ENCODE measurements at places on chromosomes 7 and 10.

GRCh38 chr7:127938588-127938987, 92.6 kb downstream of the LRRC4 start:
- DNase-seq, result no peak

GRCh38 chr7:15558756-15559155, 3.1 kb downstream of the AGMO start:
- no peak for DNase-seq

GRCh38 chr10:47366731-47367460, 17.2 kb downstream of the ZNF488 start:
- no peak for DNase-seq

DNA sequence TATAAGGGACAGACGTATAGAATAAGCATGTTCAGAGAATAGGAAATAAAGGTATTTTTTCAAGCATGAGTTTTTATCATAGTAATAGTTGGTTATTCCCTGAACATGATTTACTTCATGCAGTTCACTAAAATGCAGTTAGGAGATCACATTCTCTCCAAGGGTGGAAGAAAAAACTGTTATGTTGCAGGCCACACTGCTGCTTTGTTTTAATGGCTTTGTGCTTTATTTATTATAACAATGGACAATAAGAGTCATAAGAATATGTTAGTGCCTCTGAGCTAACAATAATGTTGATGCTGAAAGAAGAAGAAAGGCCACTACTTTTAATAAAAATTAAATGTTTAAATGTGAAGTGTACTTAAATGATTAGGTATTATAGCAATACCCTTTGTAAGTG, 78.5 kb upstream of the GATAD1 start:
- no peak for DNase-seq

- no peak for DNase-seq
Measured at GRCh38 chr7:91582799-91583477, 297.6 kb downstream of the MTERF1 start.
